ENCODE measurements at places on chromosomes 4 and X. TPM values are rescaled to one million over a fixed set of nuclear protein-coding genes. Genes with fewer than 3 reads are reported as not detected.

The MAGED1 gene
- total RNA-seq: 68.3 TPM

GRCh38 chr4:47668810-47669408, 169.0 kb downstream of the CORIN start:
- DNase-seq: no peak

GRCh38 chrX:118632862-118633261, 94.5 kb upstream of the IL13RA1 start:
- no peak for DNase-seq

The CLDN2 gene
- not detected for total RNA-seq

DNA sequence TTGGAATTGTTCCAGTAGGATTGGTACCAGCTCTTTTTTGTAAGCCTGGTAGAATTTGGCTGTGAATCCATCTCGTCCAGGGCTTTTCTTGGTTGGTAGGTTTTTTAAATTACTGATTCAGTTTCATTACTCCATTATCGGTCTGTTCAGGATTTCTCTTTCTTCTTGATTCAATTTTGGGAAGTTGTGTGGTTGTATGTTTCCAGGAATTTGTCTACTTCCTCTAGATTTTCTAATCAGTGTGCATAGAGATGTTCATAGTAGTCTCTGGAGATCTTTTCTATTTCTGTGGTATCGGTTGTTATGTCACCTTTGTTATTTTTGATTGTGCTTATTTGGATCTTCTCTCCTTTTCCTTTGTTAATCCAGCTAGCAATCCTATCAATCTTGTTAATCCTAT, 248.7 kb downstream of the ARHGAP10 start:
- DNase-seq: no peak

- DNase-seq: no peak
Observed at GRCh38 chr4:17013382-17014006, 115.0 kb upstream of the LDB2 start.

DNA sequence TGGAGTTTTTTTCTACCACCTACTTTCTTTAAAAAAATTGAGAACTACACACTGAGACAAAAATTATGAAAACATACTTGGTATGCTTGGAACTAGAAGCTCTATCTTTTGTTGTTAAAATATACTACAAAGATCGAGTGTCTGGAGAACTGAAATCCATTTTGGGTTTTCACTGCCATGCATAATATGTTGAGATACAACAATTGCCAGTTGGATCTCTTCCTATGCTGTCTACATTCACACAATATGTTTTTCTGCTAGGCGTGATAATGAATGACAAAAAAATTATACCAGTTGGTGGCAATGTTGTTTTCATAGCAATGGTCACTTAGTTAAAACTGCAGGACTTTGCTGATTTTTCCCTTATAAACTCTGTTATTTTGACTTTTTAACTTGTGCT, 605.4 kb upstream of the LCORL start:
- no peak for DNase-seq

The CXCL8 gene
- total RNA-seq: 1.2 TPM

GRCh38 chrX:120999413-120999812, 13.9 kb upstream of the CT47A1 start:
- no peak for DNase-seq

The VCX gene
- total RNA-seq: not detected

GRCh38 chrX:102765809-102766208, 45.3 kb downstream of the GPRASP3 start:
- no peak for DNase-seq

- DNase-seq: no peak
Observed at GRCh38 chrX:147737690-147738089, 174.0 kb upstream of the FMR1 start.

The TMEM255A gene
- 0.72 TPM for total RNA-seq

DNA sequence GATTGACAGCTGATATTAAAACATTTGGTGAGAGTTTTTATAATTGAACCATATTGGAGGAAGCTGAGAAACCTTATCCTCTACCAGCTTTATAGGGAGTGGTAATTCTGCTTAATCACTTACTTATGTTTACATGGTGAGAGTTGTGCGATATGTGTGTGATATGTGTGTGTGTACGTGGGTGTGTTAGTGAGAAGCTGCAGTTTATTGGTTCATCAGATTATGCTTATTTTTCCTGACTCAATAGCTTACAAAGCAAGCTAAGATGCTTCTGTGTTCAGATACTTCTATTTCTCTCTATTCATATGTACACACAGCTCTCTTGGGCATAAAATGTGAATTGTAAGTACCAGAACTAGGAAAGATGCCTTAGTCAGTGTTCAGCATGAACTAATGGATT, 343.7 kb downstream of the GRIA2 start:
- no peak for DNase-seq

- DNase-seq: no peak
Observed at GRCh38 chr4:130393642-130394041, 1297.7 kb downstream of the C4orf33 start.

The HPF1 gene
- total RNA-seq: 20.2 TPM

- DNase-seq: no peak
Observed at GRCh38 chr4:86482306-86483172, 111.6 kb upstream of the PTPN13 start.

DNA sequence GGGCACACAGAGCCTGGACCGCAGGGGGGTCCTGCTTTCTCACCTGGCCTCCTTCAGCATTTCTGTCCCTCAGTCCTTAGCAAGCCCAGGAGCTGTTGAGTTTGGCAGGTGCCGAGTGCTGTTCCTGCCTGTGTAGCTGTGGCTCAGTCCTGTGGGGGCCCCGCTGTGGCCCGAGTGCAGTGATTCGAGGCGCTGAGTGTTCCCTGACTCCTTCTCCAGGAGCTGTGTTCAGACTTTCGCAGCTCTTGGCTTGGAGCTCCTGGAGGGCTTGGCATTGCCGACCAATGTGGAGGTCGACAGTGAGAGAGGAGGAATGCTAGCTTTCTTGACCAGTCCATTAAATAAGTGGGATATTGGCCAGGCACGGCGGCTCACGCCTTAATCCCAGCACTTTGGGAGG, 50.1 kb upstream of the MSANTD1 start:
- DNase-seq: no peak

The FMR1NB gene
- total RNA-seq: not detected

The ABRAXAS1 gene
- total RNA-seq: 6.8 TPM

DNA sequence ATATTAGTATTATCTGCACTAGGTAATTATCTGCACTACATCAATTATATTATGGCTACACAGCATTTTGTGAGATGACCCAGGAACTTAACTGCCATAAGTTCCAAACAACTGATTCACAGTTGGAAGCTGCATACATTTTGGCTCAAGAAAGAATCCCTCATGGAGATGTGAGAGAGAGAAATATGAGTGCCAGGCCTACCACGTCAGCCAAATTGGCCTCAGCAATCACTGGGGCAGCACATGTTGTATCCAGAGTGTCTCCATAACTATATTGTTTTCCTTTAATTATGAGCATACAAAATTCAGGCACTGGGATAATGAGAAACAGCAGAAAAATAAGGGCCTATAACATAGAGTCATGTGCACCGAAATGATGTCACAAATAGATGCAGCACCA, 174.2 kb upstream of the DMD start:
- DNase-seq: no peak

The TBC1D14 gene
- total RNA-seq: 40.4 TPM

GRCh38 chr4:109041463-109042360, 260.7 kb downstream of the COL25A1 start:
- DNase-seq: no peak

- DNase-seq: no peak
Observed at GRCh38 chr4:169272265-169272886, 1.6 kb upstream of the SH3RF1 start.

The HMX1 gene
- total RNA-seq: not detected

- DNase-seq: no peak
Observed at GRCh38 chr4:10535912-10536311, 78.7 kb upstream of the ZNF518B start.

DNA sequence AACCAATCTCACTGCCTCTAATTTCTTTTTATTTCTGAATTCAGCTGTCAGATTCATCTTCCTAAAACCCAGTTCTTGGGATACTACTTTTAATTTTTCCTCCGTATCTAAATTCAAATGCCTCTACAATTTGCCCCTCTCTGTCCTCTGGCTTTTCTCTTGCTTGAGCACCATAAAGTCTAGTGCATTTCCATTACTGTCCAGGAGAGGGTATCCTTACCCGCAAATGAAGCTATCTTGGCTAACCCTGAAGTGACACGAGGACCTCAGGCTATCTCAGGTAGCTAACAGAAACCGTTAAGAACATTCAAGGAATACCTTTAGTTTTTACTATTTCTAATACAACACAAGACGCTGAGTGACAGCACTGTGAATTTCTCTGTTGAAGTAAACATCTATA, 49.4 kb upstream of the PRR32 start:
- DNase-seq: no peak

The SMIM9 gene
- total RNA-seq: not detected
